Keratinocyte (primary cell): ENCODE measurements at places on chromosomes 5 and 9. TPM values are rescaled to one million over a fixed set of nuclear protein-coding genes. Genes with fewer than 3 reads are reported as not detected.
A peak's percentile ranks its signal among the peaks of the same experiment; 100 is the strongest.

The EIF4E1B gene
- polyA plus RNA-seq = not detected in 3 replicates

DNA sequence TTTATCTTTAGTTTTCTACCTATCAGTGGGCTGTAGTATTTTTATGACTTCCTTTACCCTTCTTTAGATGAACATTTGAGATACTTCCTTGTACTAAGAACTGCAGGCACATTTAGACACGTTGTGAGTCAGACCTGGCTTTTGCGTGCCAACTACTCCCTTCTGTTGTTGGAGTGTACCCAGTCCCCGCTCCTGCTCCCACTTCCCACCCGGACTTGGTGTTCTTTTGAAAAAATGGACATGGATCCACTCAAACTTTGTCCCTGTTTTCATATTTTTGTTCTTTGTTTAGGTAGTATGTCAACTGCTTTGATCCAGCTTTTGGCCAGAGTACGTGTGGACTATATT lies 60.7 kb downstream of the PARP8 start:
- no peak overlapping the region for H3K4me3 ChIP-seq
- H3K27me3 ChIP-seq = no peaks in the 10 kb centered on the region
- DNase-seq = peak; percentile 9
- H3K27ac ChIP-seq = peak overlapping the region; percentile 52

The OR2V2 gene
- polyA plus RNA-seq = not detected in 3 replicates

- H3K4me1 ChIP-seq = no peaks in the 10 kb centered on the region
- no peaks in the 10 kb centered on the region for H3K27me3 ChIP-seq
- no peaks in the 10 kb centered on the region for H3K36me3 ChIP-seq
Observed at GRCh38 chr9:7402334-7403027, 397.1 kb downstream of the DMAC1 start.

DNA sequence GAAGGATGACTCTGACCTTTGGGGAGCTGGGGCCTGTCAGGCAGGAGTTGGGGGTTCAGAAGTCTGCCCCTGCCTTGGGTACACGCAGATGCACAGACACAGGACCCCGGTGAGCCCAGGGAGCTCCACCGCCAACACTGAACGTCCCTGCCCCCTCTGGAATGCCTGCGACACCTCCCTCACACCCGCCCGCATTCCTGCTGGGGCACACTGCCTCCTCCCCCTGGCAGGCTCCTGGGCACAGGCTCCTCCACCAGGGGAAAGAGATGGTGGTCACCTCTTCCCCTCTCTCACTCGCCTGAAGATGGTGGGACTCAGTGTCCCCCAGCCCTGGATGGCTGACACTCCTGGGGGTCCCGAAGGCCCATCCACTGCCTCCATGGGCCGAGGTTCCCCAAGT lies 12.0 kb downstream of the CRB2 start:
- no peak overlapping the region for H3K4me3 ChIP-seq
- DNase-seq = no peak
- H3K27ac ChIP-seq = no peak overlapping the region
- no peaks in the 10 kb centered on the region for H3K4me1 ChIP-seq

- H3K4me1 ChIP-seq = peaks cover 2% of the 10 kb centered on the region
- no peaks in the 10 kb centered on the region for H3K36me3 ChIP-seq
- no peaks in the 10 kb centered on the region for H3K27me3 ChIP-seq
Observed at GRCh38 chr5:164341056-164341619, 835.7 kb downstream of the MAT2B start.

The ADCY2 gene
- 0.01 to 0.13 TPM in 2 of 3 replicates, not detected in the other for polyA plus RNA-seq

The GAPT gene
- not detected in 3 replicates for polyA plus RNA-seq

- no peak for DNase-seq
- no peaks in the 10 kb centered on the region for H3K27me3 ChIP-seq
- no peak overlapping the region for H3K4me3 ChIP-seq
- peaks cover 41% of the 10 kb centered on the region for H3K4me1 ChIP-seq
Observed at GRCh38 chr9:19998153-19998552, 209.3 kb upstream of the SLC24A2 start.

- no peaks in the 10 kb centered on the region for H3K36me3 ChIP-seq
- no peaks in the 10 kb centered on the region for H3K27me3 ChIP-seq
- H3K4me3 ChIP-seq = peak overlapping the region; percentile 68
- DNase-seq = no peak
- peaks cover 17% of the 10 kb centered on the region for H3K4me1 ChIP-seq
Observed at GRCh38 chr5:139295346-139296057, 2.0 kb downstream of the MATR3 start.

The CCDC183 gene
- polyA plus RNA-seq = 0.03 to 0.08 TPM (median 0.06 TPM) in 3 replicates

The OR1N1 gene
- polyA plus RNA-seq = not detected in 3 replicates

The LAMC3 gene
- polyA plus RNA-seq = not detected in 3 replicates

DNA sequence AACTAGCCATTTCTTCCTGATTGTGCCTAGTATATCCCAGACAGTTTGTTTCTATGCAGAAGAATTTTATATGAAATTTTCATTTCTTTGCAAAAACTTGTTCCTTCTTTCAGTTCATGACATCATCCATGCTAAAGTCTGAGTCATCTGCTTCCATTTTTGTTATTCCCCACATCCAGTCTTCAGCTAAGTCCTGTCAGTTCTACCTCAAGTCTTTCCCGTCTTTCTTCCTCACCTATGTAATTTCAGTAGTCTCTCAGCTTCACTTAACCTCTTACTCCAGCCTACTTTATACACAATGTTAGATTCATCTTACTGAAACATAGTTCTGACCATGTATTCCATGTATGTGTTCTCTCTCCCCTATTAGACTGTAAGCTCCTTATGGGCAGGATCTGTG lies 39.1 kb downstream of the G3BP1 start:
- no peaks in the 10 kb centered on the region for H3K27me3 ChIP-seq
- H3K36me3 ChIP-seq = peaks cover 40% of the 10 kb centered on the region
- no peak overlapping the region for H3K4me3 ChIP-seq
- peak overlapping the region; percentile 15 for H3K27ac ChIP-seq
- no peak for DNase-seq
- H3K4me1 ChIP-seq = no peaks in the 10 kb centered on the region

DNA sequence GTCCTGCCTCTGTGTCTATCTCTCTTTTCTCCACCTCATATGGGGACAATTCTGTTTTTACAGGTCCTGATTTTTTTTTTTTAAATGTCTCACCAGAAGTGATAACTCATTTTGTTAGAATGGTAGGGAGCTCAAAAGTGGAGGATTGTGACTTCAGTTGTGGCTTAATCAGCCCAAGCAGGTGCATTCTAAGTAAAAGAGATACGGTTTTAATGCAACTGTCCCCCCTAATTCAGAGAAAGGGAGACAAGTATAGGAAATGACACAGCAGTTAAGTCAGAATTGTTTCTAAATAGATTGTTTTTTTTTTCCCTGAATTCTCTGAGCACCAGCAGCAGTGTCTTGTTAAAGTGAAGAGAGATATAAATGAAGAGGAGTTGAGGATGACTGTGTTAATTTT lies 24.5 kb downstream of the MAST4 start:
- H3K4me3 ChIP-seq = no peak overlapping the region
- no peaks in the 10 kb centered on the region for H3K36me3 ChIP-seq
- no peaks in the 10 kb centered on the region for H3K4me1 ChIP-seq
- DNase-seq = no peak
- no peaks in the 10 kb centered on the region for H3K27me3 ChIP-seq

GRCh38 chr9:105403552-105404248 lies 44.1 kb upstream of the FSD1L start:
- no peak overlapping the region for H3K27ac ChIP-seq
- no peaks in the 10 kb centered on the region for H3K27me3 ChIP-seq
- no peak overlapping the region for H3K4me3 ChIP-seq
- no peaks in the 10 kb centered on the region for H3K4me1 ChIP-seq
- no peak for DNase-seq

GRCh38 chr9:72980183-72980582 lies 27.3 kb upstream of the ALDH1A1 start:
- DNase-seq = no peak
- H3K27ac ChIP-seq = no peak overlapping the region
- no peaks in the 10 kb centered on the region for H3K36me3 ChIP-seq
- H3K27me3 ChIP-seq = no peaks in the 10 kb centered on the region

The PDE6A gene
- 0.03 to 0.05 TPM (median 0.03 TPM) in 3 replicates for polyA plus RNA-seq

GRCh38 chr5:2186472-2187015 lies 303.8 kb upstream of the IRX4 start:
- H3K4me1 ChIP-seq = no peaks in the 10 kb centered on the region

The GARIN3 gene
- not detected in 3 replicates for polyA plus RNA-seq

DNA sequence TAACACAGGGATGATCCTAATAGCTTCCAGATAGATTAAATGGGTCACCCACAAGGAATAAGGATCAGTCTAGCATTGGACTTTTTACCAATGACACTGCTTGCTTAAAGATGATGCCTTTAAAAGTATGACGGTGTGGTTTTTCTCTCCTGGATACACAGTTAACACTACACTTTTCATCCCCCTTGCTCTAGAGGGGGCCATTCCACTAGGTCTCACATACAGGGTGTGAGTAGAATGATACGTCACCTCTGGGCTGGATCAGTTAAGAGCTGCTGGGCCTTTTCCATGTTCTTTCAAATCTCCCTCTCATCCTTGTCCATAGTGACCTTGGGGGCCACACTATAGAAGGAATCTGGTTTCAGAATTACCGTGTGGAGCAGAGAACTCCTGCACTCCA lies 140.6 kb downstream of the FSTL4 start:
- H3K27me3 ChIP-seq = peaks cover 15% of the 10 kb centered on the region
- no peak overlapping the region for H3K4me3 ChIP-seq
- no peaks in the 10 kb centered on the region for H3K36me3 ChIP-seq
- DNase-seq = no peak

GRCh38 chr5:43773478-43773844 lies 170.5 kb downstream of the NNT start:
- peaks cover 39% of the 10 kb centered on the region for H3K4me1 ChIP-seq
- peak; percentile 49 for DNase-seq
- H3K27ac ChIP-seq = peak overlapping the region; percentile 99
- H3K27me3 ChIP-seq = no peaks in the 10 kb centered on the region

GRCh38 chr9:114757984-114758383 lies 47.9 kb downstream of the TNFSF15 start:
- H3K27ac ChIP-seq = no peak overlapping the region
- DNase-seq = no peak
- H3K27me3 ChIP-seq = peaks cover 15% of the 10 kb centered on the region
- H3K36me3 ChIP-seq = no peaks in the 10 kb centered on the region

- peak; percentile 13 for DNase-seq
- no peaks in the 10 kb centered on the region for H3K36me3 ChIP-seq
- H3K4me1 ChIP-seq = peaks cover 11% of the 10 kb centered on the region
- no peak overlapping the region for H3K27ac ChIP-seq
- peaks cover 17% of the 10 kb centered on the region for H3K27me3 ChIP-seq
- H3K4me3 ChIP-seq = no peak overlapping the region
Observed at GRCh38 chr9:83061036-83061435, 1.9 kb downstream of the RASEF start.

The ADGRD2 gene
- 0.04 TPM in 1 of 3 replicates, not detected in the others for polyA plus RNA-seq

The LCN10 gene
- polyA plus RNA-seq = not detected in 3 replicates

The COL23A1 gene
- 0.05 TPM in 1 of 3 replicates, not detected in the others for polyA plus RNA-seq

The TOMM5 gene
- 175 to 232 TPM (median 193 TPM) in 3 replicates for polyA plus RNA-seq

- no peak for DNase-seq
- no peaks in the 10 kb centered on the region for H3K36me3 ChIP-seq
- no peak overlapping the region for H3K4me3 ChIP-seq
- no peaks in the 10 kb centered on the region for H3K4me1 ChIP-seq
Observed at GRCh38 chr5:75839547-75839946, 122.3 kb upstream of the POC5 start.

The C5orf58 gene
- polyA plus RNA-seq = not detected in 3 replicates

DNA sequence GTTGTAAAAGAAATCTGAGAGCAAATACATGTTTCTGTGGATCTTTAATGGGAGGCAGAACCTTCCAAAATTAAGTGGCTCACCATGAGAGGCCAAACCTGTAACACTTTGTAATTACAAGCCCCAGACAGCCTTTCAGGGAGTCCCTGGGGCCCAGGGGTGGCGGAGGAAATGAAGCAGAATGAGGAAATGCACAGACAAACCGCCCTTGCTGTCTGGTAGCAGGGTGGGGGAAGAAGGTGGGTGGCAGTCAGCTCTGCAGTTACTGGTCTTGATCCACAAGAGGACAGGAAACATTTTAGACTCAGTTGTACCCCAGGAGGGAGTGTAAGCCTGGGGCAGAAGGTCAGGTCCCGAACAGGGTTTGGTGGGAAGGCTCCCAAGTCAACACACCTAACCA lies 6.5 kb downstream of the ARL14EPL start:
- no peak overlapping the region for H3K4me3 ChIP-seq
- no peak overlapping the region for H3K27ac ChIP-seq
- DNase-seq = no peak
- H3K4me1 ChIP-seq = no peaks in the 10 kb centered on the region
- H3K36me3 ChIP-seq = no peaks in the 10 kb centered on the region
- H3K27me3 ChIP-seq = peaks cover 4% of the 10 kb centered on the region

GRCh38 chr5:95283761-95284571 lies 928 bp downstream of the MCTP1 start:
- peak overlapping the region; percentile 41 for H3K4me3 ChIP-seq
- H3K27me3 ChIP-seq = peaks cover 41% of the 10 kb centered on the region
- no peaks in the 10 kb centered on the region for H3K36me3 ChIP-seq
- no peak for DNase-seq
- peaks cover 3% of the 10 kb centered on the region for H3K4me1 ChIP-seq
- H3K27ac ChIP-seq = no peak overlapping the region

GRCh38 chr9:84466580-84467285 lies 126.2 kb upstream of the SLC28A3 start:
- no peak for DNase-seq
- no peaks in the 10 kb centered on the region for H3K4me1 ChIP-seq
- no peaks in the 10 kb centered on the region for H3K36me3 ChIP-seq
- H3K27ac ChIP-seq = no peak overlapping the region

DNA sequence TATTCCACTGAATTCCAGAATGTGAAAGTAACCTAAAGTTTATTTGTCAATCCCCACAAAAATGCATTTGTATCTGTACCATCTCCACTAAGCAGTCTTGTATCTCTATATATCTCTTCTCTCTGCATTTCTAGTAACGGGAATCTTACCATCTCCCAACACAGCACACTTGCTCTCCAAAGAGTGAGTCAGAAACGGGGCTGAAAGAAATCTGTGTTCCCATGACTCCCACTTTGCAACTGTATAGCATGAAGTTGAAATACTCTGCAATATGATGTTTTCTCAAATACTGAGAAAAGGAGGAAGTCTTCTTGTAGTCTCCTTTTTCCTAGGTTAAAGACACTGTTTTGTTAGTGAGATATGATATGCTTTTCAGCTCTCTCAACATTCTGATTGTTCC lies 848.8 kb upstream of the ACO1 start:
- no peaks in the 10 kb centered on the region for H3K36me3 ChIP-seq
- no peak for DNase-seq
- H3K27ac ChIP-seq = no peak overlapping the region
- no peaks in the 10 kb centered on the region for H3K27me3 ChIP-seq
- H3K4me3 ChIP-seq = no peak overlapping the region
- no peaks in the 10 kb centered on the region for H3K4me1 ChIP-seq
